ENCODE measurements at places on chromosomes 7 and 10.

DNA sequence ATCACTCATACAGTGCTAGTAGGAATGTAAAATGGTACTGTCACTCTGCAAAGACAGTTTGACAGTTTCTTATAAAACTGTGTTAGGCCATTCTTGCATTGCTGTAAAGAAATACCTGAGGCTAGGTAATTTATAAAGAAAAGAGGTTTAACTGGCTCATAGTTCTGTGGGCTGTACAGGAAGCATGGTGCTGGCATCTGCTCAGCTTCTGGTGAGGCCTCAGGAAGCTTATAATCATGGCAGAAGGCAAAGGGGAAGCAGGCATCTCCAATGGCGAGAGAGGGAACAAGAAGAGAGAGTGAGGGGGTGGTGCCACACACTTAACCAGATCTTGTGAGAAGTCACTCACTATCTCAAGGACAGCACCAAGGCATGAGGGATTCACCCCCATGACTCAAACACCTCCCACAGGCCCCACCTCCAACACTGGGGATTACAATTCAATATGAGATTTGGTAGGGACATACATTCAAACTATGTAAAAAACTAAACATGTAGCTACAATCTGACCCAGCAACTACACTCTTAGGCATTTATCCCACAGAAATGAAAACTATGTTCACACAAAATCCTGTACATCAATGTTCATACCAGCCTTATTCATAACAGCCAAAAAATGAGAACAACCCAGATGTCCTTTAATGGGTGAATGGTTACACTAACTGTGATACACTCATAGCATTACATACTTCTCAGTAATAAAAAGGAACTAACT lies 5.0 kb downstream of the ALDH18A1 start:
- no peak for DNase-seq

DNA sequence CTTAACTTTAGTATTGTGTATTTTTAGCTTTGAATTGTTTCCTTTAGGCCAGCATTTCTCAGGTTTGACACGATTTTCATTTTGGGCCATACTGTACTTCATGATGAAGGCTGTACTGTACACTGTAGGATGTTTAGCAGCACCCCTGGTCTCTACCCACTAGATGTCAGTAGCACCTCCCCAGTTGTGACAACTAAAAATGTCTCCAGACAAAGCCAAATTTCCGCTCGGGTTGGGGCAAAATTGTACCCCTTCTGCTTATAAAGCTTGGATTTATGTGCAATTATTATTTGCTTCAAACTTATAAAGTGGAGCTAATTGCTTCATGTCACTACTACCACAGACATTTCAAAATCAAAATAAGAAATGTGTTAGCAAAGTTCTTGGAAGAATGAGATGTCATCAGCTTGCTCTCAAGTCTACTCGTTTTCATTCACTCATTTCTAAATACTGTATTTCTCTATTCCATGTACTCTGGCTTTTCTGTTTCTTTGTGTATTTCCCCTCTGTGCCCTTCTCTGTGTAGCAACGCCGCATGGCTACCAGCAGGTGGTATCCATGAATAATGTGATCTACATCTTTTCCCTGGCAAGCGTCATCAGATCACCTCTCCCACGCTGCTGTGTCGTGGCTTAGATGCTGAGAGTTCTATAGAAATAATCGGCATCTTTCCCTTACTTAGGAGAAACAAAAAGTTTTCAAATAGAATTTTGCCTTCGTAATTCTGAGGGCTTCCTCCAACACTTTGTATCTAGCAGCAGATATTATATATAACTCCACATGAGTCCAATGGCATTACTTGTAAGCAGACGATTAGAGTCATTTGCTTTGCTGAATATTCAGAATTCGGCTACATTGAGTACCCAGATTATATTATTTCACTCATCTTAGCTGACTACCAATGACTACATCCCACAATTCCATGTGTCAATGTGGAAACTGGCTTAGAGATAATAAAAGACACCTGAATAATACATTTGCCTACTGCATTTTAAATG lies 47.8 kb upstream of the CALCR start:
- DNase-seq, result no peak

GRCh38 chr7:106139265-106140251 lies 27.4 kb upstream of the SYPL1 start:
- DNase-seq, result no peak

DNA sequence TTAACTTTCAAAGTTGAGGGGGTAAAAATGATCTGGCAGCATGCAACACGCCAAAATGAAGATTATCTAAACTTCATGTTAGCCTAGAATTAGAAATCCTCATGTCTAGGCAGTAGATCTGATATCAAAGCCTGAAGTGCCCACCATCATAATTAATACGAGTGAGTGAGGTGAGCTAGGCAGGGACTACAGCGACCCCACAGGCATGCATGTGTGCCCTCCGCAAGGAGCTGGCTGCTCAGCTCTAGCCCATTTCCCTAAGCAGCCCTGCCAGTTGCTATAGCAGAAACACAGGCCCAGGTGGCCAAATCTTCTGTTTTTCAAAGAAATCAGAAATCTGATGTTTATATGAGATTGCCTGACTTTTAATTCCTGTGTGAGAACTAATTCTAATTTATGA lies 93.1 kb upstream of the IFRD1 start:
- DNase-seq, result no peak

DNA sequence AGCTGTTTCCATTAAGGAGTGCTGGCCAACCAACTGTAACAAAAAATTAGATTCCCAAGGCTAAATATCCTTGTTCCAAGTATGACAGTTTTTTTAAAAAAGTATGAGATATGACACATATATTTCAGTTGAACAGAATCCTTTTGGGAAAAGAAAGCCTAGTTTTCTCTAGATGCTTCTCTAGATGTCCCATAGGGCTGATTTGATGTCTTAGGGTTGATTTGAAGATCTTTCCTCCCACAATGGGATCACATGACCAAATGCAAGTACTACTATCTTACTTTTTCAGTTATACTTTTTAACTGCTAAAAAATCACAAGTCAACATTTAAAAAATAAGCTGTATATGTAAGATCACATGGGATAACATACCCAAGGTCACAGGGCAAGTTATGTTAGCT lies 3.7 kb downstream of the NAMPT start:
- no peak for DNase-seq

GRCh38 chr7:55189878-55190436 lies 171.1 kb downstream of the EGFR start:
- DNase-seq, result no peak

- DNase-seq, result no peak
Observed at GRCh38 chr7:32879460-32879859, 12.1 kb downstream of the KBTBD2 start.

- no peak for DNase-seq
Observed at GRCh38 chr7:36391436-36392198, 2.0 kb downstream of the ANLN start.

GRCh38 chr7:81693080-81693479 lies 76.8 kb downstream of the HGF start:
- no peak for DNase-seq

DNA sequence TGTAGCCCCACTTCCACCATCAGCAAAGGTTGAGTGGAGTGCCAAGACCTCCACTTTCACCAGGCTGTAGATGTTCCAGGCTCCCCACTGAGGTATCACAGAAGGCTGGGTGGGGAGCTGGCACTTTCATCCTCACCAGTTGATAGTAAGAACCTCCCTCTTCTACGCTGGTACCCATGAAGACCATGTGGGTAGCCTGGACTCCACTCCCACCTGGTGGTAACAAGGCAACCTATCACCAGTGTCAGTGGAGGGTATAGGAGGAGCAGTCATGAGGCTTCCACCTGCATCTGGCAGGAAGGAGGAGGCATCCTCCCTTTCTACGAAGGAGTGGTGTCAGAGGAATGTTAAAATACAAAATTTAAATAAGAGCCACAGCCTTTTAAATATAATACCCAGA lies 4.4 kb downstream of the SMIM30 start:
- no peak for DNase-seq

DNA sequence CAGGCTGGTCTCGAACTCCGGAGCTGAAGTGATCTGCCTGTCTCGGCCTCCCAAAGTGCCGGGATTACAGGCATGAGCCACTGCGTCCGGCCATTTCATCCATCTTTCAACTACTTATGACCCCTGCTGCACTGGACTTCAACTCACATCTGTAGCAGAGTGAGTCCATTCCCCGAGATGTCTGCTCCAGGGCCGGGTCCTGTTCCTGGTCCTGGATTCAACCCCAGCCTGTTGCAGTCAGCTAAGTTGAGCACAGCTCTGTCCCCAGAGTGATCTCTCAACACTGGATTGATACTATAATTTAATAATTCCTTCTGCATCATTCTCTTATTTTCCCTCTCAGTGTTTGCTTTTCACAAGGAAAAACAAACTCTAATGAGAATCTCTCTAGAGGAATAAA lies 25.8 kb downstream of the PRTFDC1 start:
- DNase-seq, result no peak

GRCh38 chr10:4270116-4270515 lies 485.1 kb upstream of the KLF6 start:
- DNase-seq, result no peak

DNA sequence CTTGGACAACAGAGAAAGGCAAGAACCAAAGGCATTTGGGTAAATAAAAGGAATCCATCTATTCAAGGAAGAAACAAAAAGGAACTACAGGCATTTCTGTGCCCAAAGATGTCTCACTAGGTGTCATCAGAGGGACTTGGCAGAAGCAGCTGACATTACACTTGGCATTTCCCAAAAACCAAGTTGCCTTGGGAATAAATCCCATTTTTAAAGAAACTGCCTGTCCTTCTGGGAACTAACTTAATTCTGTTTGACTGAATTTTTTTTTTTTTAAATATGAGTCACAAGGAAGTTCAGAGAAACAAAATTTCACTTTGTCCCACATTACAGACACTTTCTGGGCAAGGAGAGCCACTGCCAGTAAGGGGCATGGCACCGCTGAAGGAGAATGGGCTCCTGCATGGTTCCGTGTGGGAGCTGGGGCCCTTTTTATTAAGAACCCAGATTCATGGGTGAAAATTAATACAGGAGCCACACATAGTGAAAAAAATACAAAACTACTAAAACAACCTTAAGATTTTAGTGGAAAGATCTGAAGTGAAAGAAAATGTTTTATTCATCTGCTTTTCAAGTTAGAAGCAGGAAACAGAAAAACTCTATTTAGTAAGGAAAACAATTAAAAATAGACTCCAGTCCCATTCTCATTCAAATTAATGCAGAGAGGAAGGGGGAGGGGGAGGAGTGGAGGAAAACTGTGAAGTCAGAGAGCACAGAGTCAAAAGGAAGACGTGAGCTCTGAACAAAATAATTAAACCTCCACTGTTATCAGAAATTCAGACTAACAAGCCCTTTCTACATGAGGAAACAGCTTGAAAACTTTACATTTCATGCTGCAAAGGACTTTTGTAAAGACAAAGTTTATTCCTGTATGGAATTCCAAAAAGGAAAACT lies 118.4 kb upstream of the PDLIM1 start:
- no peak for DNase-seq

- DNase-seq, result no peak
Observed at GRCh38 chr10:98276311-98276710, 8.3 kb upstream of the LOXL4 start.

GRCh38 chr7:98212532-98213041 lies 1.3 kb downstream of the BHLHA15 start:
- DNase-seq, result no peak

DNA sequence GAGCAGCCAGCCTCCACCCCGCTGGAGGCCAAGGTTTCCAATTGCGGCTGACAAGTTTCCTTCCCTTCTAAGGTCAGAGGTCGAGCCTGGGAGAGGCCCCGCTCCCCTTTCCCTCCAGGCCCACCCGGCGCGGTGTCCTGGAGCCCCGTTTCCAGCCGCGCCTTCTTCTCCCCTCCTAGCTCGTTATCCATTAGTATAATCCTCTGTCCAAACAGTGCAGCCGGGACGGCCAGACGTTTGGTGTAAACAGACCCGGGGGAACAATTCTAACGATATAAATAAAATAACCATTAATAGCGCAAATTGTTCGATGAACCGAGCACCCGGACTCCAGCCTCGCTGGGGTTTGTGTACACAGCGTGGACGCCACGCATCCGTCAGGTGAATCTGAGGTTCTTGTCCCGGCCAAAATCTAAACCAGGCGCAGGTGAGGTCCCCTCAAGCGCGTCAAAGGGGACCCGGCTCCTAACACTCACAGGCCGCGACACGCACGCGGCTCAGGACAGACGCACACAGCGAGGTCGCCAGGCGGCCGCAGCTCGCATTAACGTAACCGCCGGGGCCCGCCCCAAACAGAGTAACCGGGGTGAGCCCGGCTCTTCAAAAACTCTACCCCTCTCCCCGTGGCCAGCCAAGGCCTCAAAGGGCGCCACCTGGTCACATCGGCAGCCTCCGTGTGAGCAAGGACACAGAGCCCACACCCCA lies 10.8 kb upstream of the NKX2-3 start:
- no peak for DNase-seq

- no peak for DNase-seq
Observed at GRCh38 chr10:119853574-119853973, 19.1 kb downstream of the MCMBP start.

GRCh38 chr7:148037044-148037443 lies 553.5 kb upstream of the C7orf33 start:
- no peak for DNase-seq

GRCh38 chr7:157568106-157568769 lies 231.4 kb downstream of the DNAJB6 start:
- DNase-seq, result no peak

GRCh38 chr7:21999896-22000295 lies 54.2 kb upstream of the CDCA7L start:
- DNase-seq, result no peak

DNA sequence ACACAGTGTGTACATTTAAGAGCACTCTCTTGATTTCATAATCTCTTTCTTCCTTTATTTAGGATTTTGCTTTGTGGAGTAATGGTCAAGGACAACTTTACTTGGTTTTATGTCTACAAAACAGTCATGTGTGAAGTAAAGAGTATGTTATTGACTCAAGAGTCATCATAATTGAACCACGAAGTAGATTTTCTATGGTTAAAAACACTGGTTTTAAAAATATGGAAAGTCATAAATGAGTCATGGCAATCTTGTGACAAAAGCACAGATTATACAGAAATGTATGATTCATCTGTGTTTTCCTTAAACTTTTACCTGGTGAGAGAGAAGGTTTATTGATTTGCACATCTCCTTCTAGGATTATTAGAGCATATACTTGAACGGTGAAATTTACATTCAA lies 969.7 kb downstream of the GATA3 start:
- DNase-seq, result no peak

DNA sequence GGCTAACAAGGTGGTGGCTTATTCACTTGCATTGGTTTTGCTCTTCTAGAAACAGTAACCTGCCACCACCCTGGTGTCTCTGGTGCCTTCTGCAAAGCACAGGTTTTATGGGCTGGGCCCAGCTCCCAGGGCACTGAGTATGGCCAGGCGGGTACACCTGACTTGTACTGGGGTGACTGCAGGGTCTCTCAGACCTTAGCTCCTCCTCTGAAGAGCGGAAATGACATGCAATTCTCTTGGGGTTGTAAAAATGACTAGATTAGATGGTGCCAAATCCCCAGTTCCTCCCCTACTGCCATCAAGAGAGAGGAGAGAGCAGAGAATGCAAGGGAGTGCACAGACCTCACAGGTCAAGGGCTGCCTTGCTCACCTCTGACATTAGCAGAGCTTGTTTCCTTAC lies 14.7 kb downstream of the ESYT2 start:
- DNase-seq, result no peak

- no peak for DNase-seq
Observed at GRCh38 chr7:55020466-55020871, 1.7 kb downstream of the EGFR start.

Data from activated CD4-positive, alpha-beta T cell treated with anti-CD3 and anti-CD28 coated beads, Interleukin-2, amount 50 U/mL, for 24 hours (primary cell).